ENCODE measurements at places on chromosomes 5 and 9.
A peak's percentile ranks its signal among the peaks of the same experiment; 100 is the strongest.

GRCh38 chr9:129726322-129727160 lies 26.3 kb downstream of the PTGES start:
- peak; percentile 65 for DNase-seq

DNA sequence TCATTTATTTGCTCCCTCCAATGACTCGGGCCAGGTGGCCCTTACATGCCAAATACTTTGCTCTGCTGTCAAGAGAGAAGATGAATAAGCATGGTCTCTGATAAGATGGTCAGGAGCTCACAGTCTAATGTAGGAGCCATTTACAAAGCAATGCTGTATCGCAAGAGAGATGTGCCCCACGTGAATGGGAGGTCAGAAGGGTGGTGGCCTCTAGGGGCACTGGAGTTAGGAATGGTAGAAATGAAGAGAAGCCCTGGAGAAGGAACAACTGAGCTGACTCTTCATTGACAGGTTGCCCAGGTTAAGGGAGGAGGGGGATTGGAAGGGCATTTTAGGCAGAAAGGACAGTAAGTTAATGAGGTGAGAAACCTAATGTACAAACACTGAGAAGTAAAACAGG lies 286.5 kb downstream of the KCTD16 start:
- no peak for DNase-seq

DNA sequence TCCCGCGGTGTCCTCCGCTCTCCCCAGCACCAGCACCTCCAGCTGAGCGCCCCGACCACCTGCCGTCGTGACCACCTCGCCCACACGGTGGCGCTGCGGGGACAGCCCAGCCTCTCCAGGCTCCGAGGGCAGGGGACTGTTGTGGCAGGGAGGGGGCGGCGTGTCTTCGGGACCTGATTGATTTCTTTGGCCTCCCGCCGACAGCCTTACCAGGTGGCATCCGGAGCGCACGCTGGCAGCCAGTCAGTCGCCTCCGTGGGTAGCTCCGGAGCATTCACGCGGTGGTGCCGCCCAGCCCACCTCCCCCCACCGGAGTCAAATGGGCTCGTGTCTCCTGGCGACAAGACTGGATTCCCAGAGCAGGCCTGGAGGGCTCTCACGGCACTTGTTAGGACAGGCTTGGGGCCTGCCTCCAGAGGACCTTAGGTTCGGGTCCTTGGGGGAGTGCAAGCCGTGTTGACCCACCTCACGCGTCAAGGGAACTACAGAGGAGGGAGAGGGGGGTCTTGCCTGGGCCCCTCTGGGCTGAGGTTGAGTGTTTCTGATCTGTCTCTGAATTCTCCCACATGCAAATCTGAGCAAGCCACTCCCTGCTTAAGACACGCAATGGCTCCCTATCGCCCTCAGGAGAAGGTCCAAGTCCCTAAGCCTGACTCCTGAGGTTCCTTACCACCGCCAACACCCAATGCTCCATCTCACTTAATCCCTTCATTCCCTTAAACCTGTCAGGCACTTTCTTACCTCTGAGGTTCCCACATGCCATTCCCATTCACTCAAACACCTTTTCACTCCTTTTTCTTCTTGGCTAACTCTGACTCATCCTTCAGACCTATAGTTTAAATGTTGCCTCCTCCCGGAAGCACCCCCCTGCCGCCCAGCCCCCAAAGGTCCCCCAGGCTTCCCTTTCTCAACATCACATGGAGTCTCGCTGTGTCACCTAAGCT lies 51.2 kb upstream of the GGTA1 start:
- DNase-seq = peak; percentile 82

DNA sequence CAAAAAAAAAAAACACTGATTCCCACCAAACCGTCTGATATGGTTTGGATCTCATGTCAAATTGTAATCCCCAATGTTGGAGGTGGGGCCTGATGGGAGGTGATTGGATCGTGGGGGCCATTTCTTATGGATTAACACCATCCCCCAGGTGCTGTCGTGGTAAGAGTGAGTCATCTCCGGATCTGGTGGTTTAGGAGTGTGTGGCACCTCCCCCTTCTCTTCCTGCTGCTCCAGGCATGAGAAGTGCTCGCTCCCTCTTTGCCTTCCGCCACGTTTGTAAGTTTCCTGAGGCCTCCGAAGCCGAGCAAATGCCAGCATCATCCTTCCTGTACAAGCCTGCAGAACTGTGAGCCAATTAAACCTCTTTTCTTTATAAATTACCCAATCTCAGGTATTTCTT lies 45.2 kb downstream of the HSD17B3 start:
- DNase-seq = no peak

- no peak for DNase-seq
These were observed 149.0 kb downstream of the INSYN2B start for GRCh38 chr5:169831331-169831730.

DNA sequence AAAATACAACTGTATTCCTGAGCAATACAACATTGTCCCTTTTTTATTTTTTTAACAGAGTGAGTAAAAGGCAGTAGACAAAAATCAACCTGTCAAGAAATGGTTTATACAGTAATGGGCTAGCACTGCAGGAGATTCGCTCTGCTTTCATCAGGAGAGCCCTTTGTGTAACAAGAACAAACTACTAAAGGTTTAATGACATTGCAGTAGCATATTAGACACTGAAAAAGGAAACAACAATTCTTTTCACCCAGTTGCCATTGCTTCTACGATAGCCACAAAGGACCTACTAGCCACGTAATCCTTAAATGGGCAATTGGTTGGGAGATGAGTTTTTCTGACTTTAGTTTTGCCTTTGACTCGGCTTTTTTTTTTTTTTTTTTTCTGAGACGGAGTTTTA lies 319.8 kb upstream of the TRPM3 start:
- no peak for DNase-seq

GRCh38 chr5:66553916-66554575 lies 42.1 kb upstream of the MAST4 start:
- peak; percentile 21 for DNase-seq

DNA sequence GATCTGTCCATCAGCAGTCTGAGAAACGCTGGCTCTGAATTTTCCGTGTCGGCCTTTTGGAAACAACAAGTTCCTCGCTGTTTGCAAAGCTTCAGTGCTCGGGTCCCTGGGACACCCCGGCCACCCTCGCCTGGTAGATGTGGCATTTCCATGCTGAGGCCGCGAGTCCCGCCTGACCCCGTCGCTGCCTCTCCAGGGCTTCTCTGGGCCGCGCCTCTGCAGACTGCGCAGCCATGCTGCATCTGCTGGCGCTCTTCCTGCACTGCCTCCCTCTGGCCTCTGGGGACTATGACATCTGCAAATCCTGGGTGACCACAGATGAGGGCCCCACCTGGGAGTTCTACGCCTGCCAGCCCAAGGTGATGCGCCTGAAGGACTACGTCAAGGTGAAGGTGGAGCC lies 4.7 kb downstream of the NTNG2 start:
- DNase-seq = peak; percentile 26

DNA sequence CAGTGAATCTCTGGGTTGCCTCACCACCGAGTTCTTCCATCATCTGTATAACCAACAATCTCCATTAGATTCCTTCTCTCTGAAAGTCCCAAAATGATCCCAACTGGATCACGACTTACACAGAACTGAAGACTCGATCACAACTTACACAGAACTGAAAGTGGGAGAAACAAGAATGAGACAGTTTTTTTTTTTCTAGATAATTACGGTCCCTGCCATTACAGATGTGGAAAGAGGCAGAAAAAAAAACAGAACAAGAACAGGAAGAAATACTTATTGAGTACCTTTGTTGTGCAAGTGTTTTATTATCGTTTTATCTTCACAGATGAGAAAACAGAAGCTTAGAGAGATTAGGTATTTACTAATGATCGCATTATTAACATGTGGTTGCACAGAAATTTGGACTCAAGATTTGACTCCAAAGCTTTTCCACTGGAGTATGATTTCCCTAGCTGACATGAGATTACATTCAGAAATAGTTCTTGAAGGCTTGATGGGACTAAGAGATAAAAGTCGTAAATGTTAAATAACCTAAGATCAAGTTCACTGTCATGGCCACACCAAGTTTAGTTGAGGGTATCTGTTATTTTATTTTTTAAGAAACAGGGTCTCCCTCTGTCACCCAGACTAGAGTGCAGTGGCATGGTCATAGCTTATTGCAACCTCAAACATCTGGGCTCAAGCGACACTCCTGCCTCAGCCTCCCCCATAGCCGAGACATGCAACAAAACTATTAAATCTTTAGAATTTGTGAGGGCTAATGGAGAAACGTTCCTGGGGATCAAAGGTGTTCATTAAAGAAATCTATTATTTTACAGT lies 8.9 kb downstream of the PLK2 start:
- no peak for DNase-seq

DNA sequence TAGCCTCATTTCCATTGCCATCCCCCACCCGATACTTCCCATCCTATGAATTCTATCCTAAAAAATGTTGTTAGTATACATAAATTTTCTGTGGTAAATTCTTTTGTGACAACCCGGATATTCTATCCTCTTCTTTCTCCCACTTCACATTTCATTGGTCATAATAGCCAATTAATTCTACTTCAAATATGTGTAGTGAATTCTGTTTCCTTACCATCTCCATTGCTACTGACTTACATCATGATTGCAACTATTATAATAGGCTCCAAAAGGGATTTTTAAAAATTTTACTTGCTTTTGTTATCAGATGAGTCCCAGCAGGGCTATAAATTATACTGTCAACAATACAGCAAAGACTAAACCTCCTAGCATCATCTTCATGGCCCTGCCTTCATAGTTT lies 1326.8 kb downstream of the PTPRD start:
- no peak for DNase-seq

Measured in stimulated activated CD4-positive, alpha-beta T cell treated with anti-CD3 and anti-CD28 coated beads, Interleukin-2, amount 100 ng/mL, for 24 hours (primary cell).